Amniotic epithelial cell (primary cell): ENCODE measurements at places on chromosomes 13 and 19.
A peak's percentile ranks its signal among the peaks of the same experiment; 100 is the strongest.

- no peak for DNase-seq
Observed at GRCh38 chr19:32313569-32314265, 31.7 kb upstream of the ZNF507 start.

DNA sequence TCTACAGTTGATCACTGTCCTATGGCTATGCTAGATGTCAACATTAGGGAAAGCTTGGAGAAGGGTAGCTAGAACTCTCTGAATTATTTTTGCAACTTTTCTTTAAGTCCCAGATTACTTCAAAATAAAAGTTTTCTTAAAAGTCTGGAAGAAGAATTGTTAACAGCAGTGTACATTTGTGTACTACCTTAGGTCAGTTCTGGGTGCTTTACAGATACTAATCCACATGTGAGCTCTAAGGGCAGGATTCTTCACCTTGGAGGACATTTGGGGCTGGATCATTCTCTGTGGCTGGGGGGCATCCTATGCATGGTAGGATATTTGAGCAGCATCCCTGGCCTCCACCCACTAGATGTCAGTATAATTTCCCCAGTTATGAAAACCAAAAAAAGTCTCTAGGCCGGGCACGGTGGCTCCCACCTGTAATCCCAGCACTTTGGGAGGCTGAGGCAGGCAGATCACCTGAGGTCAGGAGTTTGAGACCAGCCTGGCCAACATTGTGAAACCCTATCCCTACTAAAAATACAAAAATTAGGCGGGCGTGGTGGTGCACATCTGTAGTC lies 2.8 kb downstream of the BRME1 start:
- no peak for DNase-seq

DNA sequence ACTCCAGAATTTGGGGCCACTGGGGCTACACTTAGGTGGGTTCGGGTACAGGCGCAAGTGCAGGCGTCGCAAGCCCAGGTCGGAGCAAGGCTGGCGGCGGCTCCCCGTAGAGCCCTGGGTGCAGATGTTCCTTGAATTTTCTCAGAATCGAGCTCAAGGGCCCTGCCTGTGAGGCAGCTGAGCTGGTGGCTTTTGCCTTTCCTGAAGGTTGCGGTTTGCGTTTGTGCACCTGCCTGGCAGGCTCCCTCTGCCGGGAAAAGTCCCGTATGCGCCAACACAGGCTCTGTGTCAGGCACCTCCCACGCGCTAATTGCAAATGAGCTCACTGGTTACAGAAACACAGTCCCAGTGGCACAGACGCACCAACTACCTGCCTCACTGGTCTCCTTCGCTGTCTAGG lies 5.9 kb downstream of the DOHH start:
- no peak for DNase-seq

GRCh38 chr19:1408300-1409203 lies 1.2 kb downstream of the DAZAP1 start:
- DNase-seq = peak; percentile 52

- DNase-seq = peak; percentile 42
Observed at GRCh38 chr13:51552027-51552426, 32.2 kb upstream of the WDFY2 start.
